CD14-positive monocyte (primary cell): ENCODE measurements at places on chromosomes 1 and 21.
A peak's percentile ranks its signal among the peaks of the same experiment; 100 is the strongest.

DNA sequence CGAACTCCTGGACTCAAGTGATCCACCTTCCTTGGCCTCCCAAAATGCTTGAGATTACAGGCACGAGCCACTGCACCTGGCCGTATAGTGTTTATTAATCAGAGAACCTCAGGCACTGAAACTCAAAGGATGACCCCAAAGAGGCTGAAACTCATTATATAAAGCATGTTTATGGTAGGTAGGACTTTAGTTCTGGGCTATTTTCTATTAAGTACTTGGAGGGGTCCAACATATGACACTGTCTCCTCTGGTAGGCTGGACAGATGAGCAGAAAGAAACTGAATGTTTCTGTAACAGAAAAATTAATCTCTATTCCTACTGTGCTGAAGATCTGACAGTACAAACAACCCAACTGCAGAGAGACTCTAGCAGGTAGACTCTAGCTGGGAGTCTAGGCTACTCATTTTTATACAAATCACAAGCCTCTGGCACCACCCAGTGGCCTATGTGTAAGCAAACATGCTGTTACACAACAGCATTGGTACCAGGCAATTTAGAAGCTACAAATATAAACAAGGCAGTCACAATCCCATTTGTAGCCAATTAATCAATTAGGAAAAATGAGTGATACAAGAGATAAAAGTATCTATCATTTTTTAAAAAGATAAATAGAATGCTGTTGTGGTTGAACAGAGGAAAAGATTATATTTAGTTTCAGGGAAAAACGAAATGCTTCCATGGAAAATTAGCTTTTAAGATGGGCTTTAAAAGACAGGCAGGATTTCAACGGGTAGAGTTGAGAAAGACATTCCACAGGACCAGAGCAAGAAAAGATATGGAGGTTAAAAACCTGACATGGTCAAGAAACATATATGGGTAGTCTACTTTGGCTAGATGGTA is 10.4 kb downstream of the DCAF8 start:
- H3K4me1 ChIP-seq, result no peaks in the 10 kb centered on the region
- DNase-seq, result peak; percentile 45
- H3K36me3 ChIP-seq, result peaks cover 39% of the 10 kb centered on the region
- no peak overlapping the region for H3K4me3 ChIP-seq
- no peaks in the 10 kb centered on the region for H3K27me3 ChIP-seq
- no peak overlapping the region for H3K27ac ChIP-seq

DNA sequence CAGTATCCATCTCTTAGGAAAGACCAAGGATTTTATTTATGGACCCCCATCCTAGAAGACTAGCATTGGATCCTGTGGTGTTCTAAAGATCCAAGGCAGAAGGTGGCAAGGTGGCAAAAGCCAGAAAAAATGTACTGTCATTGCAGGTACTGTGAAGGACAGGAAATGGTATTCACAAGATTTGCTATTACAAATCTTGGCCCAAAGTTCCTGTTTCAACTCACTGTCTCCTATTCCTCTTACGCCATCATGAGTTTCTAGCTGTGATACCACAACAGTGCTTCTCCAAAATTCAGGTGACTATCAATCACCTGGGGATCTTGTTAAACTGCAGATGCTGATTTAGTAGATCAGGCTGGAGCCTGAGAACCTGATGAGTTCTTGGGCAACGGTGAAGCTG is 21.4 kb downstream of the ACP6 start:
- H3K4me1 ChIP-seq, result peaks cover 26% of the 10 kb centered on the region
- H3K27me3 ChIP-seq, result no peaks in the 10 kb centered on the region
- no peak for DNase-seq

GRCh38 chr1:25065795-25066238 is 135.7 kb upstream of the RUNX3 start:
- no peaks in the 10 kb centered on the region for H3K36me3 ChIP-seq
- H3K4me1 ChIP-seq, result no peaks in the 10 kb centered on the region
- H3K4me3 ChIP-seq, result no peak overlapping the region
- H3K27ac ChIP-seq, result no peak overlapping the region
- no peaks in the 10 kb centered on the region for H3K27me3 ChIP-seq

GRCh38 chr1:6245869-6246496 is 2.0 kb downstream of the HES3 start:
- H3K4me1 ChIP-seq, result peaks cover 21% of the 10 kb centered on the region
- H3K4me3 ChIP-seq, result no peak overlapping the region
- no peak overlapping the region for H3K27ac ChIP-seq
- peaks cover 83% of the 10 kb centered on the region for H3K27me3 ChIP-seq

DNA sequence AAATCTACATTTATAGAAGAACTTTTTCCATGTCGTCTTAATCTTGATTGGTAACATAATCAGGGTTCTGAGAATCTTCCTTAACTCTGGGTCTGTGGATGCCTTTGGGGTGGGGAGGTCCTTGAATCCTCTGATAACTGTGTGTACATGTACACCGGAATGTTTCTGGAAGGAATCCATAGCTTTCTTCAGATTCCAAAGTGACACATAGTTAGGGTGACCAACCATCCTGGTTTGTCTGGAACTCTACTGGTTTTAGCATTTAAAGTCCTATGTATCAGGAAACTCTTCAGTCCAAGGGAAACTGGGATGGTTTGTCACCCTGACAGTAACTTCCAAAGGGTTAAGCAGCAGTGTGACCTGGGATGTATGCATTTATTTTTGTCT is 16.8 kb downstream of the STRIP1 start:
- no peak overlapping the region for H3K4me3 ChIP-seq
- no peaks in the 10 kb centered on the region for H3K4me1 ChIP-seq
- DNase-seq, result no peak
- H3K27ac ChIP-seq, result no peak overlapping the region
- H3K36me3 ChIP-seq, result peaks cover 99% of the 10 kb centered on the region

- H3K27me3 ChIP-seq, result peaks cover 85% of the 10 kb centered on the region
- H3K4me3 ChIP-seq, result no peak overlapping the region
- peaks cover 66% of the 10 kb centered on the region for H3K4me1 ChIP-seq
- no peaks in the 10 kb centered on the region for H3K36me3 ChIP-seq
Observed at GRCh38 chr1:180232521-180233043, 2.5 kb downstream of the LHX4 start.

DNA sequence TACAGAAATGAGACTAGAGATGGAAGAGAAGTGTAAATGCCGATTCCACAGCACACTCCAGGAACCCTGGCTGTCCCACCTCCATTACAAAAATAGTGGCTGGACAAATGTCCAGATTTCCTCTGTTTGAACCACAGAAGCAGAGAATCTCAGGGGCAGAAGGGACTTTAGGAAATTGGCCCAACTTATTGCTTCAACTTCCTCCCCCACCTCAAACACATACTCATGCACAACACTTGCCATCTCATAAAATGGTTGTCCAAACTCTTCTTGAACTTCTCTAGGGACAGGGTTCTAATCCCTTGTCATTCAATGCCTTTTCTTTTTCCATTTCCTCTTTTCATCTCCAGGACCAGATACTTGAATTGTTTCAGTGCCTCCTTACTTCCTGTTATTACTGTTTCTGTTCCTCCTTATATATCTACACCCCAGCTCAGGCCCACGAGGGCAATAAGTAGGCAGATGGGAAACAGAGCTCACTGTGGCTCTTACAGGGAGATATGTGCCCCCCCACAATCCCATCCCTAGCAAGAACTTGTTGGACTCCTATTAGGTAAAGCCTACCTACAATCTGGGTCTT is 8.5 kb upstream of the B4GALT3 start:
- no peaks in the 10 kb centered on the region for H3K36me3 ChIP-seq
- DNase-seq, result peak; percentile 83
- H3K4me3 ChIP-seq, result peak overlapping the region; percentile 45
- H3K27me3 ChIP-seq, result no peaks in the 10 kb centered on the region
- peak overlapping the region; percentile 96 for H3K27ac ChIP-seq
